Globus pallidus (tissue), 1 donor: ENCODE measurements at places on chromosomes 2 and 18.

- peak; percentile 56 for DNase-seq
Observed at GRCh38 chr2:65053199-65053598, 3.0 kb upstream of the CEP68 start.

- DNase-seq: no peak
Observed at GRCh38 chr18:46628206-46628605, 28.8 kb downstream of the LOXHD1 start.

DNA sequence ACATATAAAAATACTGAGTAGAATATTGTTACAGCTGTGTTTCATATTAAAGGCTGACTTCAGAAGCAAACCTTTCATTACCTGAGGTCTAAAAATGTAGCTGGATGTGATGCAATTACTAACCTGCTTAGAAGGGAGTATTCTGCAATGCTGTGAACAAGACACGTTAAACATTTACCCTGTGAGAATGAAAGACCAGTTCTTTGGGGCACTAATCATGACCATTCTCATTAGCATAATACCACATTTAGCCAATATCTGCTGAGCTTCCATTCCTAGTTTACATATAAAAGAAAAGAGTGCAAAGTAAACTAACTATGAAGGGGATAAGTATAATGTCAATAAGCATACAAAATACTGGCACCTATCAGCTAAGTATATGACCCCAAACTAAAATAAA is 784.0 kb upstream of the KLHL29 start:
- DNase-seq: no peak

DNA sequence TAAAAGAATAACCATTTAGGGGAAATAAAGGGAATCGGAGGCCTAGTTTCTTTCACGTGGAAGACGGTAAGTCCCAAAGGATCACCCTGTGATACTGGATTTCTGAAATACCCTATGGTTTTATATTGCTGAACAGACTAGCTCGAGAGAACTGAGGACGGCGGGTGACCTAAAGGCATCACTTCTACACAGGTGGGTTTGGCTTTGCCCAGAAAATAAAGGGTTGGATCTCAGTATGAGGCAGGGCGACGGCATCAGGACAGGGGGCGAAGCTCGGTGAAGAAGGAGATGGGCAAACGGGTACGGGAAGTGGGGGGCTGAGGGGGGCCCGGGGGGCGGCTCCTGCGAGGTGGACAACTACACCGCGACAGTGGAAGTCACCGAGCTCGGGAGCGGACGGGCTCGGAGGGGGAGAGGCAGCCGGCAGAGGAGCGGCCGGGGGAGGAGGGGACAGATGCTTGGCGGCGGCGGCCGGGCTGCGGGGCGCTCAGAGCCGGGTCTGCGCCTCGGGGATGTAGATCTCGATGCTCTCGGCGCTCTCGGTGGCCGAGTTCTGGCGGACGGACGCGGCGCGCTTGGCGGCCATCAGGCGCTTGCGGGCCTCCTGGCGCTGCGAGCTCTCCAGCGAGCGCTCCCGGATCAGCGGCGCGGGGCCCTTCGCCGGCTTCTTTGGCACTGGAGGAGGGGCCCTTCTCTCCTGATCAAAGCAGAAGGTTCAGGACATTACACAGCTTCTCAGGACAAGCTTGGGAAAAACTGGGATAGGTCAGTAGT is 48.9 kb downstream of the TGIF1 start:
- DNase-seq: peak; percentile 24

GRCh38 chr2:140308706-140309105 is 1528.5 kb upstream of the NXPH2 start:
- no peak for DNase-seq
